ENCODE measurements at places on chromosomes 6 and 20. TPM values are rescaled to one million over a fixed set of nuclear protein-coding genes. Genes with fewer than 3 reads are reported as not detected.

- no peak for DNase-seq
These were observed 34.9 kb downstream of the GSTA2 start for GRCh38 chr6:52728394-52728793.

Gene ISM1
- total RNA-seq, result 23.8 TPM

GRCh38 chr6:119308048-119308570 is 41.5 kb downstream of the MAN1A1 start:
- no peak for DNase-seq

GRCh38 chr6:146803601-146804000 is 204.8 kb downstream of the ADGB start:
- no peak for DNase-seq

Gene ANKRD66
- total RNA-seq, result not detected

Gene MAP7
- 1.3 TPM for total RNA-seq

GRCh38 chr6:10968776-10969175 is 75.3 kb downstream of the ELOVL2 start:
- DNase-seq, result no peak

DNA sequence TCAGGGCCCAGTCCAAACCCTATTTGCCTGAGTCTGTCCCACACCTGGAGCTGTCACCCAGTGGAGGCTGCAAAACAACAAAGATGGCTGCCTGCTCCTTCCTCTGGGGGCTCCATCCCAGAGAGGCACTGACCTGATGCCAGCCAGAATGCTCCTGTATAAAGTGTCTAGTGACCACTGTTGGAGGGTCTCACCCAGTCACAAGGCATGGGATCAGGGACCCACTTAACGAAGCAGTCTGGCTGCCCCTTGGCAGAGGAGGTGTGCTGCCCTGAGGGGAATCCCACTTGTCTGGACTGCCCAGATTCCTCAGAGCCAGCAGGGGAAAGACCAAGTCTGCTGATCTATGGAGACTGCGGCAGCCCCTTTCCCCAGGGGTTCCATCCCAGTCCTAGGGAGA is 241.6 kb downstream of the CDH26 start:
- DNase-seq, result no peak

GRCh38 chr6:42877695-42878094 is 1.7 kb upstream of the RPL7L1 start:
- no peak for DNase-seq

GRCh38 chr6:108187519-108187918 is 21.7 kb downstream of the NR2E1 start:
- no peak for DNase-seq
